Neural progenitor cell (in vitro differentiated cells): ENCODE measurements at places on chromosomes 1 and 21. TPM values are rescaled to one million over a fixed set of nuclear protein-coding genes. Genes with fewer than 3 reads are reported as not detected.

- DNase-seq, result peak; percentile 86
- no peaks in the 10 kb centered on the region for H3K27me3 ChIP-seq
- H3K4me3 ChIP-seq, result no peak overlapping the region
- H3K4me1 ChIP-seq, result peaks cover 73% of the 10 kb centered on the region
- H3K36me3 ChIP-seq, result no peaks in the 10 kb centered on the region
Measured at GRCh38 chr1:205026181-205026580, 16.8 kb upstream of the CNTN2 start.

DNA sequence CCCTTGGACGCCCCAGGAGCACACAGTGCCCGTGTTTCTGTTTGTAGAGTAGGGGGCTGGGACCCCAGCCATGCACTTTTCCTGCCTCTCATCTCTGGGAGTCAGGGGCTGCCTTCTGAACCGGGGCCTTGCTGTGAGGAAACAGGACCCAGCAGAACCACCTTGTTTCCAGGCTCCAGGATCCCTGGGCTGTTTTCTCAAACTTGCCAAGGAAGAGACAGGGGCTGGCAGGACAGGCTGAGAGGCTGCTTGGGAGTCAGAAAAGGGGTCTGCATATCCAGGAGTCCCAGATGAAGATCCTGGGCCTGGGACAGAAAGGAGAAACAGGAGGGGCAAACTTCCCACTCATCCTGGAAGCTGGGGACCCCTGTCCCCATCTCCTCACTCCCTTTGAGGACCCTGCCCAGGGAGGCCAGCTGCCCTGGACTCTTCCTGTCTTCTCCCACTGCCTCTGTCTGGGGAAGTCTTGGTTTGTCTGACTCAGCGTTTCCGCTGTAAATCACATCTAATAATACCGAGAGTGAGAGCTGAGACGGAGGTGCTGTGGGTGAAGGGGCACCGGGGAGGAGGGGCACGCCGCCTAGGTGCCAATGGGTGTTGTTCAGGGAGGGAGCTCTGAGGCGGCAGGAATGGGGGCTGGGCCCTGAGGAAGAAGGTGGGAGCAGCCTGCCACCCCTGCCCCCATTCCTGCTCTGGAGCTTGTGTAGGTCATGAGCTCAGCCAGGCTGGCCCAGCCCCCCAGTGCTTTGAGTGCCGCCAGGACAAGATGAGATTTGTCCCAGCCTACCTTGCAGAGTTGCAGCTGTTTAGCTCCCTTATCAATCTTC is 16.7 kb downstream of the POU3F1 start:
- peak overlapping the region; percentile 18 for H3K27ac ChIP-seq
- no peak overlapping the region for H3K4me3 ChIP-seq
- DNase-seq, result no peak

GRCh38 chr1:56399326-56399725 is 180.0 kb downstream of the PLPP3 start:
- no peaks in the 10 kb centered on the region for H3K27me3 ChIP-seq
- H3K4me3 ChIP-seq, result no peak overlapping the region
- no peak overlapping the region for H3K27ac ChIP-seq
- H3K4me1 ChIP-seq, result peaks cover 20% of the 10 kb centered on the region
- DNase-seq, result no peak

DNA sequence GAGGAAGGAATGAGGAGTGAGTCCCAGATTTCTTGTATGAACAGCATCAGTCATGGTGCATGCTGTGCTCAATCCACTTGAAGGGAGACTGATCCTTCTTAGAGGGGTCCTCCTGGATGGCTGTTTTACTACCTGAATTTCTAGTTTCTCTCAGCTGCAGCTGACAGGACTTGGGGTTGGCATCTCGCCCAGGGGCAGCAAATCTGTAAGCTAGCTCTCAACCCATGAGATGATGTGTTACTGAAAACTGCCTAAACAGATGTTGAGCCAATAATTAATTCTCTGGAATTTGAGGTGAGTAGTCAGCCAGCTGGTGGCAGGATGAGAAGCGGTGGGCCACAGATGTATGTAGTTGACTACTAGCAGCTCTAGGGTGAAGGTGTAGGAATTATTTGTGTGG is 19.6 kb downstream of the BACH1 start:
- no peaks in the 10 kb centered on the region for H3K36me3 ChIP-seq
- no peak for DNase-seq
- H3K27me3 ChIP-seq, result no peaks in the 10 kb centered on the region
- H3K4me1 ChIP-seq, result peaks cover 10% of the 10 kb centered on the region

- DNase-seq, result no peak
- H3K36me3 ChIP-seq, result peaks cover 7% of the 10 kb centered on the region
- H3K4me3 ChIP-seq, result no peak overlapping the region
- H3K4me1 ChIP-seq, result no peaks in the 10 kb centered on the region
Measured at GRCh38 chr1:100927276-100927675, 31.4 kb downstream of the SLC30A7 start.

DNA sequence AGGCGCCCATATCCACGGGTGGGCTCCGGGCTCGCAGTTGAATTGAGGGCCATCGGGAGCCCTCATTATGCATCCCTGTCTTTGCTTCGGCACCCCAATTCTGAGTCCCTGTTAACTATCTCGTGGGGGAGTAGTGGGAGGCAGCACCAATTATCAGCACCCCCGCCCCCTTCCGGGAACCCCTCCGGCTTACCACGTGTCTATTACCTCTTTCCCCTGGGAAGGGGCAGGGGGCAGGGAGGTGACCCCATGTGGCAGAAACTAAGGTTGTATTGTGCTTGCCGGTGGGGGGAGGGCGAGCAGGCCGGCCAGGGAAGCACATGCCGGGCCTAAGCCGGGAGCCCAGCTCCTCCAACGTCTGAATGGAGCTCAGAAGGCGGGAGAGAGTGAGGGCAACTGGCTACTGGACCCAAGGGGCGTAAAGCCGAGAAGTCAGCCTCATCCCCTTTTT is 1.0 kb downstream of the LIN28A start:
- H3K4me3 ChIP-seq, result peak overlapping the region; percentile 90
- H3K36me3 ChIP-seq, result peaks cover 4% of the 10 kb centered on the region
- H3K4me1 ChIP-seq, result peaks cover 40% of the 10 kb centered on the region
- peak; percentile 63 for DNase-seq

- H3K27ac ChIP-seq, result no peak overlapping the region
- no peaks in the 10 kb centered on the region for H3K27me3 ChIP-seq
- H3K4me3 ChIP-seq, result no peak overlapping the region
Measured at GRCh38 chr1:200628223-200628881, 7.8 kb upstream of the KIF14 start.

Gene SF3B4
- 26.1 and 26.4 TPM in 2 replicates for total RNA-seq

Gene KLHDC9
- 12.6 and 22.6 TPM in 2 replicates for total RNA-seq

Gene PNRC2
- 258 and 365 TPM in 2 replicates for total RNA-seq

Gene SERTAD4
- 2.5 and 2.8 TPM in 2 replicates for total RNA-seq
